Stimulated activated CD8-positive, alpha-beta memory T cell treated with anti-CD3 and anti-CD28 coated beads, Interleukin-7, amount 100 ng/mL, for 4 hours (primary cell): ENCODE measurements at places on chromosomes 2 and 18.

DNA sequence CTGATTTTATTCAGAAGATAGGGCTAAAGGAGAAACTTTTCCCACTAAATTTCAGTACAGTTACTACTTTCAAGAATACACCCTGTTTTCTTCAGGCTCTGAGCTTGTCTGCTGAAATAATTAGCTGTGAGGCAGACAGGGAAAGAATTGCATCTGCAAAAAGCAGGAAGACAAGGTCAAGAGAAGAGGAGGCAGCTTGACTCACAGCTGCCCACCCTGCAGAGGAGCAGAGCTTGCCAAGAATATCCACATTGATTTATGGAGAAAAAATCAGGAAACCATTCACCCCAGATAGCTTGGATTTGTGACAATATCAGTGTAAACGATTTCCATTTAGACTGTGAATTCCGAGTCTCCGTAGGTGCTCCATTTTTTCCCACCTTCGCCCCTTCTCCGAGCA lies 49.0 kb downstream of the ACTR2 start:
- DNase-seq = no peak

DNA sequence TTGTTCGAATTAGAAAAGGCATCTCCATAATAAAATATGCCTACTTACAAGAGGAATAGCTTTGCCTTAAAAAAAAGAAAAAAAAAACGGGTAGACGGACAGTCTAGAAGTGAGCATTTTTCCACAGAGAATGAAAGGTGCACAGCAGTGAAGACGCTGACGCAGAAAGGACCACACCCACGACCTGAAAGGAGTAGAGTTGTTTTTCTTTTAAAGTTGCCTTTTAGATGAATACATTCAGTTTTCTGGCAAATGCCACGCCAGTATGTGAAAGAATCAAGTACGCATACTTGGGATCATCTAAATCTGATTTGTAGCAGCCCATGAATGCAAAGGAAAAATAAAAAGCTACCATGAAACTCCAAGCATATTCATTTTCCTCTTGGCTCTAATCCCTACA lies 809.2 kb upstream of the SOX11 start:
- DNase-seq = no peak

- no peak for DNase-seq
Measured at GRCh38 chr2:119429225-119429981, 2.3 kb upstream of the TMEM37 start.

GRCh38 chr18:22951823-22952222 lies 18.7 kb downstream of the RBBP8 start:
- DNase-seq = no peak

GRCh38 chr2:235582081-235582686 lies 88.3 kb downstream of the AGAP1 start:
- DNase-seq = no peak

DNA sequence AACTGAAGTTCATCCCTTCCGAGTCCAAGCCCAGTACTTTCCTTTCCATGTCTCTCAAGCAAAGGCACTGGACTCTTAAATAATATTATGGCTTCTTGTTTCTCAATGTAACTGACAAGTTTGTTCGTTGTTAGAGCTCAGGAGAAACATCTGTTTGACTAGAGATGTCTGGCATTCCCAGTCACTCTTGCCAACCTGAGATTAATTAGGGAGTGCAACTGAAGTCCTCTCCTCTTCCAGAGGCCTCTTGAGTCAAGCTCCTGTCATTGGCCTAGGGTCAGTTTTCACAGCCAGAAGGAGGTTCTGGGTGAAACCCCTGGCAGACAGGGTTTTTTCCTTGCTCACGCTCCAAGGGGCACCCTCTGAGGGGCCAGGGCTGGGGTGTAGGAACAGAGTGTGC lies 196.1 kb downstream of the AGPS start:
- DNase-seq = no peak
